ENCODE measurements at places on chromosomes 1 and 21. TPM values are rescaled to one million over a fixed set of nuclear protein-coding genes. Genes with fewer than 3 reads are reported as not detected.

DDAH1 gene
- total RNA-seq: 2.4 TPM

RHD gene
- not detected for total RNA-seq

FMO2 gene
- total RNA-seq: not detected

CZIB gene
- 52.0 TPM for total RNA-seq

ERICH3 gene
- not detected for total RNA-seq

HCRTR1 gene
- not detected for total RNA-seq

LAPTM5 gene
- total RNA-seq: 0.42 TPM

NPPB gene
- not detected for total RNA-seq

ASAP3 gene
- total RNA-seq: 20.3 TPM

TMEM82 gene
- total RNA-seq: not detected

TAL1 gene
- not detected for total RNA-seq

ANXA9 gene
- 0.31 TPM for total RNA-seq

SPRR2F gene
- not detected for total RNA-seq

CLDN19 gene
- not detected for total RNA-seq

RAB29 gene
- 20.9 TPM for total RNA-seq

CELA2B gene
- total RNA-seq: not detected

TMPRSS3 gene
- not detected for total RNA-seq

MTARC1 gene
- 4.8 TPM for total RNA-seq

C4BPB gene
- total RNA-seq: not detected

S100A2 gene
- total RNA-seq: 7,785 TPM

TMPRSS15 gene
- total RNA-seq: not detected

KCNJ9 gene
- not detected for total RNA-seq

KCTD3 gene
- 23.2 TPM for total RNA-seq

GJA8 gene
- total RNA-seq: not detected

ITGB2 gene
- 3.5 TPM for total RNA-seq

BROX gene
- 37.7 TPM for total RNA-seq

SEMA4A gene
- 6.6 TPM for total RNA-seq

LRRC3 gene
- 1.9 TPM for total RNA-seq

ACKR1 gene
- total RNA-seq: not detected

AMY2A gene
- not detected for total RNA-seq

SV2A gene
- 1.3 TPM for total RNA-seq

VANGL2 gene
- total RNA-seq: 3.1 TPM

RO60 gene
- total RNA-seq: 69.9 TPM

KRTAP13-2 gene
- not detected for total RNA-seq

PDE9A gene
- total RNA-seq: 0.19 TPM
